ENCODE measurements at places on chromosomes 7 and 10. TPM values are rescaled to one million over a fixed set of nuclear protein-coding genes. Genes with fewer than 3 reads are reported as not detected.

DNA sequence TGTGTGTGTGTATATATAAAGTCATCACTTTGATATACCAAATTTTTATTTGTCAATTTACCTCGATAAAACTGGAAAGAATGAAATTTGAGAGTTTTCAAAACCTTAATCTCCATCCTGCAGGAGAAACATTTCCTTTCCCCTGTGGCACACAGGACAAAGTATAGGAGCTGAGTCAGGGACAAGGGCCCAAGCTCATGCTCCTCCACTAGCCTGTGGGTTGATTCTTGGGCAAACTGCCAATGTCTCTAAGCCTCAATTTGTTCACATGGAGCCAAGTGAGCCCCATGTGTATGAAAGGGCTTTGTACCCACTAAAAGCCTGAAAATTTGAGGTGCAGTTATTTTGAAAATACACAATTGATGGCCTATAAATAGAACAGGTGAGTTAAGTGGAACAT lies 60.3 kb upstream of the IL6 start:
- H3K27me3 ChIP-seq, result peaks cover 16% of the 10 kb centered on the region
- H3K36me3 ChIP-seq, result no peaks in the 10 kb centered on the region
- H3K4me1 ChIP-seq, result peaks cover 44% of the 10 kb centered on the region
- H3K4me3 ChIP-seq, result no peak overlapping the region

- H3K36me3 ChIP-seq, result peaks cover 5% of the 10 kb centered on the region
- no peak overlapping the region for H3K4me3 ChIP-seq
- DNase-seq, result no peak
- H3K27ac ChIP-seq, result no peak overlapping the region
- H3K27me3 ChIP-seq, result no peaks in the 10 kb centered on the region
Measured at GRCh38 chr7:36606153-36606975, 117.9 kb downstream of the AOAH start.

DNA sequence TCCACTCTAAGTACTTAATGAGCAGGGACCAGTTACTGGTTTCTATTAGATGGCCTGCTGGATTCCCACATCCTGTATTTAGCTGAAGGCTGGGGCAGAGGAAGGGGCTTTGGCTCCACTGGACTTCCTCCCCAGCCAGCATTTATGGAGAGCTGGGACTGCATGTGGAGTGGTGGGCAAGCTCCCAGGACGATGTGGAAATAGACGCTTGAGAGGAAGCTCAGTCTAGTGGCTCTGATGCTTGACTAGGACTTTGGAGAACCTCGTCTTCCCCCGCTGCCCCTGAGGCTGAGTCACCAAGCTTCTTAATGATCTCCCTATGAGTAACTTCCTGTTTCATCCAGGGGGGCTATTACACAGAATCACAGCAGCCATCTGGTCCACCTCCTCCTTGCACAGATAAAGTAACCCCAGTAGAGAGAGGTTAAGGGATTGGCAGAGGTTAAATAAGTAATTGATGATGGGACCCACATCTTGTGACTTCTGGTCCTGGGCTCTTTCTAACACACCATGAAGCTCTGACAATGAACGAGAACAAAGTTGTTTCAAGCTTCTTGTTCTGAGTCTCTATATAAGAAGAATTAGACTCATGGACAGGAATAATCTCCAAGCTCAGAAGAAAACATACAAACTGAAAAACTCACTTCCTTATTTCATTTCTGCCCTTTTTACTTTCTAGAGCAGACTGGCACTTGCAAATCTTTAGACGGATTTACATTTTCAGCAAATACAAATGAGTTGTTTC lies 126.2 kb downstream of the PRPF18 start:
- no peak for DNase-seq
- no peaks in the 10 kb centered on the region for H3K36me3 ChIP-seq
- H3K27me3 ChIP-seq, result peaks cover 4% of the 10 kb centered on the region
- H3K4me3 ChIP-seq, result no peak overlapping the region
- no peak overlapping the region for H3K27ac ChIP-seq

The DNAH11 gene
- 6.1 TPM for total RNA-seq

DNA sequence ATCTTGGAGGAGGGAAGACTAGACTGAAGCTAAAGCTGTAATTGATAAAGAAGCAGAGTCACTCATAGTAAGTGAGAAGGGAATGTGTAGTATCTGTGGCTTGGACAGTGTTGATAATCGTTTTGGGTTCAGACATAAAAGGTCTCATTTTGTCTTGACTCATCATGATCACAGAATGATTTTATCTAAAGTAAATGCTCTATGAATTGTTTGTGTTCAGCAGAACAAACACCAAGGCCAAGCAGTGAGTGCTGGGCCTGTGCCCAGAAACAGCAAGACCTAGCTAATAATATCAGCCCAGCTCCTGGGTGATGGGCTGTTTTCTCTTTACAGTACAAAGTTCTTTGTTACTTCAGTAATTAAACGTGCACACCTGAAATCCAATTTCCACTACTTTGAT lies 26.7 kb upstream of the CD36 start:
- H3K4me1 ChIP-seq, result no peaks in the 10 kb centered on the region
- H3K27ac ChIP-seq, result no peak overlapping the region
- no peaks in the 10 kb centered on the region for H3K27me3 ChIP-seq
- no peaks in the 10 kb centered on the region for H3K36me3 ChIP-seq
- DNase-seq, result no peak
- no peak overlapping the region for H3K4me3 ChIP-seq

- H3K4me1 ChIP-seq, result peaks cover 2% of the 10 kb centered on the region
- H3K36me3 ChIP-seq, result no peaks in the 10 kb centered on the region
- no peak overlapping the region for H3K4me3 ChIP-seq
- peaks cover 32% of the 10 kb centered on the region for H3K27me3 ChIP-seq
Measured at GRCh38 chr10:44384601-44385025, 284 bp downstream of the CXCL12 start.

DNA sequence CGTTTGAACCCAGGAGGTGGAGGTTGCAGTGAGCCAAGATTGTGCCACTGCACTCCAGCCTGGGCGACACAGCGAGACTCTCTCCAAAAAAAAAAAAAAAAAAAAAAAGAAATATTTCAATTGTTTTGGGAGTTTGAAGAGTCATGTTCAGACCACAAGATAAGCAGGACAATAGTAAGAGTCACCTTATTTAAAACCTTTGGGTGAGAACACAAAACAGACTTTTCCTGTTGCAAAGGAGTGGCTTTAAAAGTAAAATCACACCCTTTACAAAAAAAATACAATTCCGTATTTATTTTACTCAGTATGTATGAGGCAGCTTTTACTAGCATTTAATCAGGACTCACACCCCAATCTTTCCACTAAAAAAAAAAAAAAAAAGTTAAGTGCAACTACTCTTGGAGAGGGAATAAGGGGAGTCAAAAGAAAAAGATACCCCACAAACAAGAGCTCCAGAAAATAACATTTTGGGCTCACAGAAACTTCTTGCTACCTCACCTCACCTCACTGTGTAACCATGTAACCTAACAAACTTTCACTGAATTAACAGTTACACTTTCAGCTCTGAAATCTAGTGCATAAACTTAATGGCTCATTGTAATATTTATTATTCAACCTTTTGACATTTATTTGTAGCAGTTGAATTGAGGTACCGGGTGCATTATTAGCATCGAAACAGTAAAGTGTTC lies 11.2 kb downstream of the SKIDA1 start:
- no peak for DNase-seq
- no peaks in the 10 kb centered on the region for H3K36me3 ChIP-seq
- H3K4me1 ChIP-seq, result peaks cover 24% of the 10 kb centered on the region
- no peak overlapping the region for H3K27ac ChIP-seq
- no peak overlapping the region for H3K4me3 ChIP-seq
- peaks cover 69% of the 10 kb centered on the region for H3K27me3 ChIP-seq

- H3K27ac ChIP-seq, result no peak overlapping the region
- no peak for DNase-seq
- no peak overlapping the region for H3K4me3 ChIP-seq
- H3K27me3 ChIP-seq, result no peaks in the 10 kb centered on the region
- no peaks in the 10 kb centered on the region for H3K36me3 ChIP-seq
- no peaks in the 10 kb centered on the region for H3K4me1 ChIP-seq
Measured at GRCh38 chr10:125291836-125292235, 131.5 kb upstream of the CTBP2 start.

The KIAA1549 gene
- 0.77 TPM for total RNA-seq

DNA sequence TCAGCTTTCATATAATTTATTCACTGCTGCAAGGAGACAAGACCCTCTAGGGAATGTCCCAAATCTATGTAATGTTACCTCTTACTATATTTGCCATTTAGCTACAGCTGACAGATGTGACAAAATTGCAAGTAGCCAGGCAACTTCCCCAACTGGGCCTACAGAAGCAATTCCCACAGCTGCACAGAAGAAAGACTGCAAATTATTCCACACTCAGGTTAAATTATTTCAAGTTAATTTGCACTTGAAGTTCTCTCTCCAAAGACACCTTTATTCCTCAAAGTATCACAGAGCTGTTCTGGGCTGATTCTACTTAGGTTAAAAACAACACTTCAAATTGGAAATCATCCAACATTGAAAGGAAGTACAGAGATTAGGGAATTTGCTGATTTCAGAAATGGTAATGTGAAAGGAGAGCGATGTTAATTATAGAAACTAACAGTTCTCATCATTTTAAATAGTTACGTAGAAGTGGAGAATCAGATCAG lies 133.6 kb downstream of the THSD7A start:
- H3K4me1 ChIP-seq, result no peaks in the 10 kb centered on the region
- no peak overlapping the region for H3K27ac ChIP-seq
- no peaks in the 10 kb centered on the region for H3K36me3 ChIP-seq
- H3K4me3 ChIP-seq, result no peak overlapping the region
- no peaks in the 10 kb centered on the region for H3K27me3 ChIP-seq

The CLEC5A gene
- not detected for total RNA-seq

DNA sequence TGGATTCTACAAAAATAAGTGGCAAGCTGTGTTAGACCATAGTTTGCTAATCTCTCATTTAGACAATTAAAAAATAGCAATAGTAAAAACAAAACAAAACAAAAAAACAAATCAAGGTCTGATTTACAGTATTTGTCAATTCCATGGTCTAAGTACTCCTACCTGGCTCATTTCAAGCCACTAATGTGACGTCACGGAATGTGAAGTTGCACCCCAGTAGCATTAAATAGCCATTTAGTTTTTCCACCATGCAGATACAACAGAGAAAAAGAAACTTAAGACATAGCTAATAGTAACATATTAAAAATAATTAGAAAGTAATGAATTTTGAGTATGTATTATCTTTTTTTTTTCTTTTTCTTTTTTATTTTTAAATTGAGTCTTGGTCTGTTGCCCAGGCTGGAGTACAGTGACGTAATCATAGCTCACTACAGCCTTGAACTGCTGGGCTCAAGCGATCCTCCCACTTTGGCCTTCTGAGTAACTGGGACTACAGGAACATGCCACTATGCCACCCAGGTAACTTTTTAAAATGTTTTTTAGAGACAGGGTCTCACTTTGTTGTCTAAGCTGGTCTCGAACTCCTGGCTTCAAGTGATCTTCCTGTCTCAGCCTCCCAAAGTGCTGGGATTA lies 101.2 kb downstream of the MKX start:
- no peaks in the 10 kb centered on the region for H3K36me3 ChIP-seq
- no peak for DNase-seq
- H3K27ac ChIP-seq, result no peak overlapping the region

GRCh38 chr7:27808626-27809025 lies 68.7 kb downstream of the TAX1BP1 start:
- no peak for DNase-seq
- no peaks in the 10 kb centered on the region for H3K4me1 ChIP-seq
- no peaks in the 10 kb centered on the region for H3K27me3 ChIP-seq
- H3K36me3 ChIP-seq, result peaks cover 11% of the 10 kb centered on the region
- H3K4me3 ChIP-seq, result no peak overlapping the region
- H3K27ac ChIP-seq, result no peak overlapping the region

The HOXA1 gene
- total RNA-seq, result 0.09 TPM

The CTAGE8 gene
- total RNA-seq, result 2.0 TPM

DNA sequence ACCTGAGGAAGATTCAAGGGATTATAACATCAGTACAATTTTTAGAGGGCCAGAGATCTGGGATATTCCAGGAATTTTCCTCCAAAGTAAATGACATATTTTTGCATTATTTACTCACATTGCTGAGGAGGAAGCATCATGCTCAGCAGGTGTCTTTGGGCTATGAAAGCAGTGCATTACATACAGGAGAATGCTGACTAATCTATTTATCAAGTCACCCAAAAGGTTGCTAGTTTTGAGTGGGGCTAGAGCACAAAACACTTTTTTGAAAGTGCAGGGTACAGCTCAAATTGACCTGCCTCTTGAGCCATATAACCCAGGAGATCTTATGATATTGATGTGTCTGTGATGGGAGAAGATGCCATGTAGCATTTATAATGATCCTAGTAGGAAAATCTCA lies 603.1 kb downstream of the POM121L12 start:
- no peaks in the 10 kb centered on the region for H3K4me1 ChIP-seq
- no peak for DNase-seq
- no peak overlapping the region for H3K27ac ChIP-seq
- H3K4me3 ChIP-seq, result no peak overlapping the region

GRCh38 chr10:15620337-15620736 lies 99.4 kb downstream of the ITGA8 start:
- H3K27ac ChIP-seq, result no peak overlapping the region
- DNase-seq, result no peak
- H3K36me3 ChIP-seq, result no peaks in the 10 kb centered on the region
- H3K27me3 ChIP-seq, result peaks cover 4% of the 10 kb centered on the region

GRCh38 chr7:128867241-128867640 lies 4.6 kb downstream of the ATP6V1F start:
- peaks cover 24% of the 10 kb centered on the region for H3K4me1 ChIP-seq
- no peak overlapping the region for H3K27ac ChIP-seq
- no peak for DNase-seq
- peaks cover 28% of the 10 kb centered on the region for H3K36me3 ChIP-seq
- H3K27me3 ChIP-seq, result peaks cover 31% of the 10 kb centered on the region
- H3K4me3 ChIP-seq, result no peak overlapping the region

GRCh38 chr10:62011558-62011957 lies 110.1 kb downstream of the ARID5B start:
- no peak for DNase-seq
- peaks cover 41% of the 10 kb centered on the region for H3K4me1 ChIP-seq
- H3K36me3 ChIP-seq, result peaks cover 73% of the 10 kb centered on the region
- H3K27ac ChIP-seq, result no peak overlapping the region

- DNase-seq, result no peak
- no peak overlapping the region for H3K4me3 ChIP-seq
- no peaks in the 10 kb centered on the region for H3K36me3 ChIP-seq
- peaks cover 3% of the 10 kb centered on the region for H3K4me1 ChIP-seq
Measured at GRCh38 chr10:60375293-60376004, 14.2 kb downstream of the ANK3 start.

The TCAF2 gene
- 34.7 TPM for total RNA-seq

The ABCB1 gene
- total RNA-seq, result 1.4 TPM

The EN2 gene
- not detected for total RNA-seq

GRCh38 chr7:3722396-3722922 lies 421.4 kb downstream of the SDK1 start:
- H3K36me3 ChIP-seq, result no peaks in the 10 kb centered on the region
- no peaks in the 10 kb centered on the region for H3K4me1 ChIP-seq
- H3K27me3 ChIP-seq, result peaks cover 2% of the 10 kb centered on the region

Measured in activated CD4-positive, alpha-beta T cell treated with anti-CD3 and anti-CD28 coated beads, Interleukin-2, amount 10 ng/mL, durations not matched to agents 24 days and 14 days (primary cell).